ENCODE measurements at places on chromosomes 6 and 20.

DNA sequence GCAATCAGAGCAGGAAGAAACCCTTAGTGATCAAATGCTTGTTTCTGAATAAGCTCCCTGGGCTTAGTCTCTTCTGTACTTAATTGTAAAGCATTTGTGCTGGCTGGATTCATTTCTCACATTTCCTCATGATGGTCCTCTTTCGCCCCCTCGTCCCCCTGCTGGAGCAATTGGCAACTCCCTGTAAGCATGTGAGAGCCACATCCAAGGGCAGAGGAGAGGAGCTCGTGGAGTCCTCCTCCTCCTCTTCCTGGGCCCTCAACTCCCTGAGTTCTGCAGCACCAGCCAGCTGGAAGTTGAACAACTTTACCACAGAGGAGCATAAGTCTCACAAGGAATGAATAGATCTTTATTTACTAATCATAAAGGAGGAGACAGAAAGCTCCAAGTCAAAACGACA lies 12.6 kb downstream of the ANKEF1 start:
- no peaks in the 10 kb centered on the region for H3K36me3 ChIP-seq
- H3K27ac ChIP-seq: no peak overlapping the region
- H3K27me3 ChIP-seq: no peaks in the 10 kb centered on the region
- H3K4me3 ChIP-seq: no peak overlapping the region
- no peaks in the 10 kb centered on the region for H3K4me1 ChIP-seq
- no peak for DNase-seq

DNA sequence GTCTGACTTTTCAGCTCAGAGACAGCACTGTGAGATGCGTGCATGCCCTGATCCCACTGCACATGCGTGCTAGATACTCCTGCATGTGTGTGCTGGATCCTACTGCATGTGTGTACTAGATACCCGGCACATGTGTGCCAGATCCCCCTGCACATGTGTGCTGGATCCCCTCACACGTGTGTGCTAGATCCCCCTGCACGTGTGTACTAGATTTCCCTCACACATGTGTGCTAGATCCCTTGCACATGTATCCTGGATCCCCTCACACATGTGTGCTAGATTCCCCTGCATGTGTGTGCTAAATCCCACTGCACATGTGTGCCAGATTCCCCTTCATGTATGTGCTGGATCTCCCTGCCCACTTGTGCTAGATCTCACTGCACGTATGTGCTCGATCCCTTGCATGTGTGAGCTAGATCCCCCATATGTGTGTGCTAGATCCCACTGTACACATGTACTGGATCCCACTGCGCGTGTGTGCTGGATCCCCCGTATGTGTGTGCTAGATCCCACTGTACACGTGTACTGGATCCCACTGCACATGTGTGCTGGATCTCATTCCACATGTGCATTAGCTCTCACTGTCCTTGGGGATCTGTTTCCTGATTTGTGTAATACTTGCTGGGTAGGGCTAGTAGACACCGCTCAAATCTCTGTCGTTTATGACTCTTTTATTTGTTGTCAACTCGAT lies 214.6 kb downstream of the SMOC2 start:
- H3K4me1 ChIP-seq: peaks cover 3% of the 10 kb centered on the region
- no peaks in the 10 kb centered on the region for H3K27me3 ChIP-seq
- DNase-seq: no peak
- no peak overlapping the region for H3K27ac ChIP-seq
- H3K4me3 ChIP-seq: no peak overlapping the region
- H3K36me3 ChIP-seq: no peaks in the 10 kb centered on the region

- H3K27me3 ChIP-seq: no peaks in the 10 kb centered on the region
- no peak for DNase-seq
- no peaks in the 10 kb centered on the region for H3K36me3 ChIP-seq
- H3K4me1 ChIP-seq: no peaks in the 10 kb centered on the region
Measured at GRCh38 chr6:85516168-85516567, 66.3 kb downstream of the NT5E start.

DNA sequence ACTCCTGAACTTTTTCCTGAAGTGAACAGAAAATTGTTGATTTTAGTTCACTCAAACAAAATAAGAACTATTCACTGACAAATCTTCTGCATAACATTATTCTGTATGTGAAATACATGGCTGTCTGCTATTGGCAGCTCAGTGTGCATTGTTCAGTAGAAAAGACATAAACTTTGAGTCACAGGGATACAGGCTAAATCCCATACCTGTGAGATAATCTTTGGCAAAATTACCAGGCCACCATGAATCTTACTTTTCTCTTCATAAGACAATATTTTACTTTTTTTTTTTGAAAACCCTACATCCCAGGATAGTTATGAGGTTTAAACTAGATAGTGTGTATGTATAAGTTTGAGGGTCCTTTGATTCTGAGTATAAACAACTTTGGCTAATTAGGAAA lies 224.8 kb downstream of the GRM1 start:
- H3K27me3 ChIP-seq: no peaks in the 10 kb centered on the region
- no peaks in the 10 kb centered on the region for H3K4me1 ChIP-seq
- no peak for DNase-seq
- no peak overlapping the region for H3K4me3 ChIP-seq

DNA sequence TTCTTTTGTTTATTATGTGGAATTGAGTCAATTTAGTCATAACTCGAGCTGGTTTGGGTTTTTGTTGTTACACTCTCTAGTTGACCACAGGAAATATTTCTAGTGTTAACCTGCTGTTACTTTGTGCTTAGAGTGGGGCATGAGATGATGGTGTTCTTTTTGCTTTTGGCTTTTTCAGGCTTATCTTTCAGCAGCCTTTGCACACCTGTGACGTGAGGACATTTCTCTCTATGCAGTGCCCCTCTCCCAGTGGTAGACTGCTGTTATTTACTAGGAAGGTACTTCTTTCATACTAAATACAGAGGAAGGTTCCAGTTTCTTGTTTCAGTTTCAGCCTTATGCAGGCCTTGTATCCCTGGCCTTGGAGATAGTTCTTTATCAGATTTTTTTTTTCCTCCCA lies 766.8 kb upstream of the MAN1A1 start:
- H3K27ac ChIP-seq: no peak overlapping the region
- H3K36me3 ChIP-seq: no peaks in the 10 kb centered on the region
- DNase-seq: no peak
- H3K27me3 ChIP-seq: no peaks in the 10 kb centered on the region
- no peak overlapping the region for H3K4me3 ChIP-seq

DNA sequence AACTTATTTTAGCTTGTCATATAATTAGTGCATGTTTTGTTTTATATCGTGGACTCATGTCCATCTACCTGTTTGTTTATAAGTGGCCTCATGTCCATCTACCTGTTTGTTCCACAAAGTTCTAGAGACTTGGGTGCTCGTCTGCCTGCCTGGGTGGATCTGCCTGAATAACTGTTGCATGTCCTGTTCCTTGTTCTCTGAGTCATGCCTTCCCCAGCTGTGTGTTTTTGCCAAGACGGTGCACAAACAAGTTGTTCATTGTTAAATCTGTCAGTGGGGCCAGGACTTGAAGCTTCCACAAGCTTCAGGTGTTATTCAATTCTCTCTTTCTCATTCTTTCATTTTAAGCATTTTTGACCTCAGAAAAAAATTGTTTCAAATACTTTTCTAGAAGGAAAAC lies 358.0 kb upstream of the CITED2 start:
- H3K36me3 ChIP-seq: no peaks in the 10 kb centered on the region
- DNase-seq: no peak
- no peaks in the 10 kb centered on the region for H3K27me3 ChIP-seq
- H3K4me1 ChIP-seq: no peaks in the 10 kb centered on the region
- no peak overlapping the region for H3K27ac ChIP-seq

GRCh38 chr6:90390379-90390778 lies 93.7 kb upstream of the BACH2 start:
- no peaks in the 10 kb centered on the region for H3K27me3 ChIP-seq
- no peak for DNase-seq
- no peaks in the 10 kb centered on the region for H3K4me1 ChIP-seq
- H3K36me3 ChIP-seq: no peaks in the 10 kb centered on the region

DNA sequence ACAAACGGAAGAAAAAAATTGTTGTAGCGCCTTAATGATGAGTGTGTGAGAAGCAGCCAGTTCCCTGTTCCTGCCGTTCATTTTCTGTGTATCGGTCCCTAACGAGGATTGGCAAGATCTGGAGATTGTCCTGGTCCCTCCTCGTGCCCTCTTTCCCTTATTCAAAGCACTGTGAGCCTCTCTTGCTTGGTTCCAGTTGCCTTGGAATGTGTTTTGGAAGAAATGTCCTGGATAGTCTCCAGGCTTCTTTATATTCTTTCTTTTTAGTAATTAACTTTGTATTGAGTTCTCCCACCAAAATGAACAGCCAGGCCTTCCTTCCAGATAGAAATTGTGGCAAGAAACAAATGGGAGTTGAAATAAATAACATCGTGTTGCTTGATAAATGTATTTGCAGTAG lies 348.3 kb downstream of the CDH26 start:
- no peak overlapping the region for H3K27ac ChIP-seq
- H3K4me3 ChIP-seq: no peak overlapping the region
- DNase-seq: no peak
- no peaks in the 10 kb centered on the region for H3K36me3 ChIP-seq
- no peaks in the 10 kb centered on the region for H3K4me1 ChIP-seq

DNA sequence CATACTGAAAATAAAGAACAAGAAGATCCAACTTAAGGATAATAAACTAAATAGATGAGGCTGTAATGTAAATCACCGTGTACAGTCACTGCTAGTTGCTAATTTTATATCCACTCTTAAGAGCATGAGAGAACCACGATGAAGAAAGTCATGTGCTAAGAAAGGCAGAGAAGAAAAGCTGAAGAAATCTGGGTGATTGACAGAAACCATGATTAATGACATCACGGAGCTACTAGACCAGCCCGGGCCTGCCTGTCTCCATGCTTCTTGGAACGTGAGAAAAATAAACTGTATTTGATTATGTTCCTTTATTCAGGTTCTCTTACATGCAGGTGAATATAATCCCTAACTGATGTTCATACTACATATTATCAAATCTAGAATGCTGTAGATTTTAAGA lies 84.2 kb upstream of the E2F3 start:
- H3K4me1 ChIP-seq: no peaks in the 10 kb centered on the region
- no peak overlapping the region for H3K27ac ChIP-seq
- DNase-seq: no peak
- no peaks in the 10 kb centered on the region for H3K27me3 ChIP-seq
- H3K4me3 ChIP-seq: no peak overlapping the region

DNA sequence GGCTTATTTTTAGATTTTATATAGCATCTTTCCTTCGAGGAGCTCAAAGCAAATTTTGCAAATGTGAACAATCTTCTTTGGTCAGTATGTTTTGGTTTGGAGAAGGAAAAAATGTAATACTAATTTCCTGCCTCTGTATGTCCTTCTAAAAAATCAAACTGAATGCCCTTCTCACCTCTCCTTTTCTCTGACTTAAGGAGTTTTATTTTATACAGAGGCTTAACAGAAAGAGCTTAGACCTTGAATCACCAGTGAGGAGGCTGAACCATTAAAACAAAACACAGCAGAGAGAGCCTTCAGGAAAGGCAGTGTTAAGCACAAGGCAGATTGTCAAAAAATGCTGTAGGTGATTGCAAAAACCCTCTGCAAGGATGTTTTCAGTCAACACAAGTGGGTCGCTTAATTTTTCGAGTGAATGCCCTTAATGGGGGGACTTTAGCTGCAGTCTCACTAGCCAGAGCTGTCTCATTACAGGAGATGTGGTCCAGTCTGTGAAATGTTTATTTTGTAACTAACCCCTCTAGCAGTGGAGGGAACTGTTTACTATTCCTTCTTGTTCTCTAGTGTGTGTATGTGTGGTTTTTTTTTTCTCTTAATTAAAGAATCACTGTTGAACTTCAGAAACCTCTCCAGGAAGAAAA lies 481.3 kb upstream of the CITED2 start:
- no peaks in the 10 kb centered on the region for H3K36me3 ChIP-seq
- no peak overlapping the region for H3K27ac ChIP-seq
- no peaks in the 10 kb centered on the region for H3K4me1 ChIP-seq
- no peak for DNase-seq
- no peak overlapping the region for H3K4me3 ChIP-seq

GRCh38 chr6:123589973-123590372 lies 46.8 kb downstream of the TRDN start:
- H3K4me1 ChIP-seq: no peaks in the 10 kb centered on the region
- H3K4me3 ChIP-seq: no peak overlapping the region
- no peaks in the 10 kb centered on the region for H3K27me3 ChIP-seq
- DNase-seq: no peak
- no peak overlapping the region for H3K27ac ChIP-seq
- no peaks in the 10 kb centered on the region for H3K36me3 ChIP-seq

DNA sequence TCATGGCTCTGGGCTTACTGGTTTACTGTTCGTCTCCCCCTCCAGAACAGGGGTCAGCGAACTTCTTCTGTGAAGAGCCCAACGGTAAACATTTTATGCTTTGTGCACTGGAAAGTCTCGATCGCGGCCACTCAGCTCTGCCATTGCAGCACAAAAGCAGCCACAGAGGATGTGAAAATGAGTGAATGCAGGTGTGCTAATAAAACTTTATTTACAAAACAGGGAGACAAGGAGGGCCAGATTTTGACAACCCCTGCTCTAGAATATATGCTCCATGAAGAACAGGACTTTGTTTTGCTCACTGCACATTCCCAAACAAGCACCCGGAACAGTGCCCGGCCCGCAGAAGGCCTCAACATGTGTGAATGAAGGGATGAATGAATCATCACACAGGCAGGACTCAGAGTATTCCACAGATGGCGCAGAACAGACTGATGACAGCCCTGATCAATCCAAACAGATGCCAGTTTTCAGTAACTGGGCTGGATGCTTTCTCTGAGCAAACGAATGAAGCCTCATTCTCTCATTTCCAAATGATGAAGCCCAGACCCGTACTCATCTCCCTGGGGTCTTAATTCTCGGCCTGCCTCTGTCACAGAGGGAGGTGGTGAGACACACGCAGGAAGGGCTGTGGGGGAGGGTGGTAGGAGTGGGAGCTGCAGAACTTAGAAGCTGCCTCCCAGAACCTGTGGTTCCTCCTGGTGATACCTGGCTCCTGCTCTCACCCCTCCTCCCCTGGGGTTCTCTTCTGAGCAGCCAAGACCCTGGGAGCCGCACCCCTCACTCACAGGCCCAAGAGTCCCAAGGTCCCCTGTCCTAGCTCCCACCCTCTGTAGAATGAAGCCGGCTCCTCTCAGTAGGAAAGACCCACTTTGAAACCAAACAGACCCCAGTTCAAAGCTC lies 196.4 kb downstream of the PREX1 start:
- H3K36me3 ChIP-seq: no peaks in the 10 kb centered on the region
- DNase-seq: no peak
- H3K4me1 ChIP-seq: no peaks in the 10 kb centered on the region
- no peak overlapping the region for H3K4me3 ChIP-seq

- DNase-seq: no peak
- no peaks in the 10 kb centered on the region for H3K36me3 ChIP-seq
- no peaks in the 10 kb centered on the region for H3K27me3 ChIP-seq
- no peak overlapping the region for H3K4me3 ChIP-seq
Measured at GRCh38 chr6:63066055-63066704, 145.1 kb upstream of the FKBP1C start.

- H3K27ac ChIP-seq: no peak overlapping the region
- no peaks in the 10 kb centered on the region for H3K27me3 ChIP-seq
- H3K4me3 ChIP-seq: no peak overlapping the region
- no peaks in the 10 kb centered on the region for H3K36me3 ChIP-seq
- H3K4me1 ChIP-seq: no peaks in the 10 kb centered on the region
Measured at GRCh38 chr20:57705127-57705899, 4.5 kb downstream of the PMEPA1 start.

- H3K4me3 ChIP-seq: no peak overlapping the region
- H3K27me3 ChIP-seq: no peaks in the 10 kb centered on the region
- no peak overlapping the region for H3K27ac ChIP-seq
- no peaks in the 10 kb centered on the region for H3K4me1 ChIP-seq
Measured at GRCh38 chr20:5737619-5737953, 12.6 kb upstream of the SHLD1 start.
